Stimulated activated CD4-positive, alpha-beta T cell treated with anti-CD3 and anti-CD28 coated beads, Interleukin-12 subunit alpha, Interleukin-12 subunit beta, amount 100 ng/mL, for 24 hours (primary cell): ENCODE measurements at places on chromosomes 3 and 15.

GRCh38 chr3:119534296-119534695 is 25.1 kb downstream of the CD80 start:
- DNase-seq, result no peak

GRCh38 chr15:70024521-70024920 is 73.2 kb downstream of the TLE3 start:
- no peak for DNase-seq

DNA sequence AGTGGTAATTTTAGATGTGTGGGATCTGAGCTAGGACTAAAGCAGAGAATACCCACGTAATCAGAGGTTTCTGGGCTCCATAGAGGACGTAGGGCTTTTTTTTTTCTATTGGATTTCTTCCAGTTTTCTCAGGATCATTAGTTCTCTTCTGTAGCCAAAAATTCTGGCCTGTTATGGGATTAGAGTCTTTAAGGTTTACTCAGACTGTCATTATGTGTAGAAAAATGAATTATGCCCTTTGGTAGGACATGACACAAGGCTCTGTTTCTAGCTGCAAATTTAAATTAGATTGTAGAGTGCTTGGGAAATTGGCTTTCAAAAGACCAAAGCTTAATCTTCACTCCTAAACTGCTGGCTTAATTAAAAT is 1.9 kb downstream of the SETD5 start:
- DNase-seq, result no peak

DNA sequence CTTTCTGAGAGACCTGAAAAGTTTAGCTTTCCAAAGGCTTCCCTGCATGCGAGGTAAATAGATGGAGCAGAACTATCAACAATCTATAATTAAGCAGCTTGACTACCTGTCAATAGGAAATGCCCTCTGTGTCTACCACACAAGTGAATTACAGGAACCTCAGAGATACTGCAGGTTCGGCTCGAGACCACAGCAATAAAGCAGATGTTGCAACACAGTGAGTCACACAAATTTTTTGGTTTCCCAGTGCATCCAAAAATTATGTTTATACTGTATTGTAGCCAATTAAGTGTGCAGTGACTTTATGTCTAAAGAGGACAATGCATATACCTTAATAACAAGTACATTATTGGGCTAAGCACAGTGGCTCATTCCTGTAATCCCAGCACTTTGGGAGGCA is 252.0 kb downstream of the UBE2E2 start:
- DNase-seq, result no peak

- no peak for DNase-seq
Observed at GRCh38 chr3:103693831-103694230, 1259.0 kb downstream of the ZPLD1 start.

DNA sequence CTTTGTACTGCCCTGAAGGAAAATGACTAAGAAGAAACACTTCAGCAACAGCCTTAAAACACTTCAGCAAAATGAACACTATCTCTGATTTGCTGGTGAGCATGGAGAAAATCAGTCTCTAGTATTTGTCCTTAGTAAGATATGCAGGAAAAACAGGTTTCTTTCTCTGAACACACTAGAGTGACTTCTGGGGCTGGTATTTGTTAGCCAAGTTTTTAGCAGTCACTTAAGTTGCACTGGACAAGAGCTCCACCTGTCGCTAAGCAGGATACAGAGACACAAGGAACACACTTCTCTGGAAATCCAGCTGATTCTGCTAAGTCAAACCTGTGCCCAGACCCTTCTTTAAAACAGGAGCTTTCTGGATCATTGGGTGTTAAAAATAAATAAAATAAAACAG is 65.3 kb downstream of the CHAC1 start:
- DNase-seq, result no peak

GRCh38 chr3:47228088-47228487 is 54.5 kb downstream of the KIF9 start:
- DNase-seq, result no peak

DNA sequence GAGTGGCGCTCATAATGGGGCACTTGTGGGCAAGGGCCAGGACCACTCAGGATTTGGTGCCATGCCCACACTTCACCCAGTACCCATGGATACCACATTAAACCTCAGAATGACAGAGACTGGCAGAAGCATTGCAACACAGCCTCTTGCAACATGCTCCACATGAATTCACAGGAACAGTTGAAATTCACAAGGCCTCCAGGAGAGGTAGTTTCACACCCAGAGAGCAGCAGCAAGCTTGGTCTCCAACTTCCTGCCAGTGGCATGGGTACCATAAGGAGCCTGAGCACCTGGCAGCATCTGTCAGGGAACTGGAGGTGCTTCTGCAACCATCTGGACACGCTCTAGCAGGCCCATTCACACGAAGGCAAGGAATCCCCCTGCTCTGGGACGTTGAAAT is 101.0 kb downstream of the OSBPL10 start:
- no peak for DNase-seq

DNA sequence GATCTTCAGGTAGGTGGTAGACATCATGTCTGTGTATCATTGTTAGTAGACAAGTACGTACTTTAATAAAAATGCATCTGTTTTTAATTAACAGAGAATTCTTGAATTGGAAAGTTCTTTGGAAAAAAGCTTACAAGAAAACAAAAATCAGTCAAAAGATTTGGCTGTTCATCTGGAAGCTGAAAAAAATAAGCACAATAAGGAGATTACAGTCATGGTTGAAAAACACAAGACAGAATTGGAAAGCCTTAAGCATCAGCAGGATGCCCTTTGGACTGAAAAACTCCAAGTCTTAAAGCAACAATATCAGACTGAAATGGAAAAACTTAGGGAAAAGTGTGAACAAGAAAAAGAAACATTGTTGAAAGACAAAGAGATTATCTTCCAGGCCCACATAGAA is 149.1 kb upstream of the LRRFIP2 start:
- no peak for DNase-seq

- DNase-seq, result no peak
Observed at GRCh38 chr3:45055032-45055410, 28.9 kb downstream of the CLEC3B start.

- no peak for DNase-seq
Observed at GRCh38 chr15:75224281-75224680, 22.6 kb downstream of the C15orf39 start.

- no peak for DNase-seq
Observed at GRCh38 chr15:72205273-72205672, 7.7 kb upstream of the GRAMD2A start.

DNA sequence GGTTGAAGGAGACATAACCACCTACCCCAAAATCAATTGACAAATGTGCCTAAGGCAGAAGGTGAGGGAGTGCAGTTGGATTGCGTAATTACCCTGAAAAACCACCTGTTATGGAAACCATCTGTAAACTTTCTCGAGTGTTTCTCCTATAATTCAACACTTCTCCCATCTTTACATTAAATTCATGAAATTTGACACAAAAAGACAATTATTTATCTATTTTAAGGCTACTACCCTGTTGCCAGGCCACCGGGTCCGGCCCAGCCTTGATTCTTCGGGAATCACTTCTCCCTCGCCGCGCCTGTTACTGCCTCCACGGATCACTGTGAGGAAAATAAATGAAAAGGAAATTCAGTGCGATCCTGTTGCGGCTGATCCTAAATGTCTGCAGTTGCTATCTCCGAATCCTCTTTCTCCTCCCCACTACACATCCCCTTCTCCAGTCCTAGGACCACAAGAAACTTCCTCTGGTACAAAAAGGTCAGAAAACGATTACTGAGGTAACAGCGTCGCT is 646 bp downstream of the IQCB1 start:
- no peak for DNase-seq

- DNase-seq, result no peak
Observed at GRCh38 chr3:193140381-193140780, 100.6 kb upstream of the PLAAT1 start.

- no peak for DNase-seq
Observed at GRCh38 chr15:66774001-66774814, 72.2 kb downstream of the SMAD6 start.

DNA sequence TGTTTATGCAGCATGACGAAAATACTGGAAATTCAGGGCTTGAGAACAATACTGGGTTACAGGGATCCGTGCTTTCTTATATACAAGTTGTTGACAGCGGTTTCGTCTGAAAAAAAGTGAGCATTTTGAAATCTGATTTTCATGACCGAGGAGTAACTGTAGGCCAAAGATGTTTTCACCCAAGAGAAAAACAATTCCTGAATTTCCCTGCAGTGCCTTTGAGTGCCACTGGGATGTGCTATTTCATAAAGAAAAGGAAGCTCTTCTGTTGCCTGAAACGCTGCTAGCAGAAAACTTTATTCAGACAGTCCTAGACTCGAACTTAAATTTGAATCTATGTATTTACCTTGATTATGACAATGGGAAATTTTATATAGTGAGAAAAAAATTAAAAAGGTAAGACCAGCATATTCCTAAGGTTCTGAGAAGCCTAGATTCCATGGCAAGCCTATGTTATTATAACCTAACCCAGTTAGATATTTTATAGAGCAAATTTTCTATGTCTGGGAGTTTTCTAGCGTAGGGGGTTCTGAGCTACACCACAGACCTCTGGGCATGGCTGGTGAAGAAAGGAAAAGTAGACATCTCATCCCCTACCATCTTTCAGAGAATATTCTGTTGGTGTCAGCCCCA is 30.2 kb downstream of the KCNAB1 start:
- no peak for DNase-seq

GRCh38 chr3:13124631-13125030 is 51.4 kb upstream of the IQSEC1 start:
- no peak for DNase-seq

- DNase-seq, result no peak
Observed at GRCh38 chr3:13860001-13860400, 19.9 kb downstream of the WNT7A start.

GRCh38 chr15:69532066-69532465 is 79.4 kb downstream of the RPLP1 start:
- no peak for DNase-seq

GRCh38 chr15:58167095-58167691 is 29.0 kb downstream of the AQP9 start:
- no peak for DNase-seq

GRCh38 chr15:78988361-78988911 is 43.6 kb upstream of the CTSH start:
- DNase-seq, result no peak

DNA sequence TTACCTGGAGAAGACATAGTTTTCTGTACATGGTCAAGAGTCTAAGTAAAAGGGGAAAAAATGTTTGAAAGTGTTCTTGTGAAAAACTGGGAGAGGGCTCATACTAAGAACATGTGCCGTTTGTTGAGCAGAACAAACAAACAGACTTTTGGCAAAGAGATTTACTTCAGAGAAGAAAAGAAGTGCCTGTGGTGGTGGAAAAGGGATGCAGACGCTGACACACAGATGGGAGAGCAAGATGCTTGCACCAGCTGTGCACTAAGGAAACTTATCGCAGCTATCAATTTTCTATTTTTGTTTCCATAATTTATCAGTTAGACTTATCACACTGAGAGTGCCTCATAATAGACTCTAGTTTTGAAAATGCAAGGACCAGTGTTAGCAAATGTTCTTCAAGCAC is 259.6 kb upstream of the PDZRN3 start:
- DNase-seq, result no peak

DNA sequence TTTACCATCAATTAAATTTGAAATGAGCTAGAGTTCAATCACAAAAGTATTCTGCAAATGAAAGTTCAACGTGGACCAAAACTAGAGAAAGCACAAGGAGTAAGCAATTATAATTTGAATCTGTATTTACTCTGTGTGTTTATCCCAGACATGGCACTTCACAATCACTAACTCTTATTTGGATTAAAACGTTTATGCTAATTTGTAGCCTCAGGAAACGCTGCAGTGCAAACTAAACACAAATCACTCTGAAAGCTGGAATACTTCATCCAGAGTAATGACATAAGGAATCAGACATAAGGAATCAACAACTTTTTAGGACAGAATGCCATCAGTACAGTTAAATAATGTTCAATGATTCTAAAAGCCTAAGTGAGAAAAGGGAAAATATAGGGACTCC is 18.5 kb downstream of the CEP152 start:
- DNase-seq, result no peak

DNA sequence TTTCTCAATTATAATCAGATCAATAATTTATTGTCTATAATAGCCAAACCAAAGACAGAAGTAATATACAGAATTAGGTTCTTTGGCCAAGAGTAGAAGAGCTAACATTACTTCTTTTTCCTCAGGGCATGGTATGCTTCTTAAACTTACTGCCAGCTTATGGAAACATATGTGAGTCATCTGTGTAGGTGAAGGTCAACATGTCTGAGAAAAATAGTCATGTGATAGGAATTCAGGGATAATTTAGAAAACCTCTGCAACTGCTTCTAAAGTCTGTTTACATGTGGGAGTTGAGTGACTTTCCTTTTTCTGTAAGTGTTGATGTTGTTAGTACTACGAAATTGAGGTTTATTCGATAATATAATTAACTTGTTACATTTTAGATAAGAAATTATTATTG is 19.2 kb upstream of the MAP6D1 start:
- DNase-seq, result no peak

- DNase-seq, result no peak
Observed at GRCh38 chr3:45398178-45398577, 9.8 kb downstream of the LARS2 start.

GRCh38 chr3:171225165-171225564 is 198.6 kb upstream of the SLC2A2 start:
- DNase-seq, result no peak

DNA sequence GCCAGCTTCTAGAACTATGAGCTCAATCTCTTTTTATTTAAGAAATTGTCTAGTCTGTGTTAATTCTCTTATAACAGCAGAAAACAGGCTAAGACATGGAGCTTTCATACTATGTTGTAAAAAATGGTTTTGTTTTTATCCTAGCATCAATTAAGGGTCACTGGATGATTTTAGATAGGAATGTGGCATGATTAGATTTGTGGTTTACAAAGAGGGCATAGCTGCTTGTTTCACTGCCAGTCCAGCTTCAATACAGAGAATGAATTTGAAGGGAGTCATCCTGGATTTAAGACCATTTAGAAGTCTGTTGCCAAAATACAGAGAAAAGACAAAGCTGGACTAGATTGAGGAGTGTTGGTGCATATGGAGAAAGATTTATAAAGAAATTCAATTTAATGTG is 532.6 kb upstream of the CCDC54 start:
- DNase-seq, result no peak

GRCh38 chr3:174097686-174098085 is 700.1 kb downstream of the NLGN1 start:
- no peak for DNase-seq

- no peak for DNase-seq
Observed at GRCh38 chr3:11362600-11362999, 90.4 kb downstream of the ATG7 start.
